CD4-positive, alpha-beta T cell treated with Interleukin-15 for 4 hours (primary cell): ENCODE measurements at places on chromosomes 4 and X.

DNA sequence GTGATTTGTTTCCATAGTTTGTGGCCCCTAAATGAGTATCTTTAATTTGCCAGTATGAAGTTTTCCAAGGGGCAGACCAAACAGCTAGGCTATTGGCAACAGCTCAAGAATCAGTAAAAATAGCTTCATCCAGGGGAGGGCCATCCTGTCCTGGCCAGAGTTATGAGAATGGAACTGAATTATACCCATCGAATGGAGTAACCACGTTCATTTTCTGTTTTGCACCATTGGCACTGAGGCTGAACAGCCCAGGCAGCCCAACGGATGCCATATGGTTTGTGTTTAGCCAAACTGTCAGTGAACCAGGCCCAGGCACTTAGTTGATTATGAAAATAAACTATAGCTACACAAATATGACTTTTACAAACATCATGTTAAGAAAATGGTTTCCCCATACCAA lies 17.7 kb upstream of the ASB5 start:
- DNase-seq = no peak

DNA sequence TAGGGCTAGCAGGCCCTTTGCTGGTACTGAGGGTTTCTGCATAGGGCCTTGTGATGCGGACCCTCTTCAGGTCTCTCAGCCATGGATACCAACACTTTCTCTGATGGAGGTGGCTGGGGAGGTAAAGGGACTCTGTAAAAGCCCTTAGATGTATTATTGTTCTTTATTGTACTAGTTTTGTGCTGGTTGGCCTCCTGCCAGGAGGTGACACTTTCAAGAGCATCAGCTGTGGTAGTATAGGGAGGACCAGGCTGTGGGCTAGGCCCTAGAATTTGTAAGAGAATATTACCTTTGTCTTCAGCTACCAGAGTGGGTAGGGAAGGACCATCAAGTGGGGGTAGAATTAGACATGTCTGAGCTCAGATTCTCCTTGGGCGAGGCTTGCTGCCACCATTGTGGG lies 936.3 kb downstream of the CENPC start:
- DNase-seq = no peak

DNA sequence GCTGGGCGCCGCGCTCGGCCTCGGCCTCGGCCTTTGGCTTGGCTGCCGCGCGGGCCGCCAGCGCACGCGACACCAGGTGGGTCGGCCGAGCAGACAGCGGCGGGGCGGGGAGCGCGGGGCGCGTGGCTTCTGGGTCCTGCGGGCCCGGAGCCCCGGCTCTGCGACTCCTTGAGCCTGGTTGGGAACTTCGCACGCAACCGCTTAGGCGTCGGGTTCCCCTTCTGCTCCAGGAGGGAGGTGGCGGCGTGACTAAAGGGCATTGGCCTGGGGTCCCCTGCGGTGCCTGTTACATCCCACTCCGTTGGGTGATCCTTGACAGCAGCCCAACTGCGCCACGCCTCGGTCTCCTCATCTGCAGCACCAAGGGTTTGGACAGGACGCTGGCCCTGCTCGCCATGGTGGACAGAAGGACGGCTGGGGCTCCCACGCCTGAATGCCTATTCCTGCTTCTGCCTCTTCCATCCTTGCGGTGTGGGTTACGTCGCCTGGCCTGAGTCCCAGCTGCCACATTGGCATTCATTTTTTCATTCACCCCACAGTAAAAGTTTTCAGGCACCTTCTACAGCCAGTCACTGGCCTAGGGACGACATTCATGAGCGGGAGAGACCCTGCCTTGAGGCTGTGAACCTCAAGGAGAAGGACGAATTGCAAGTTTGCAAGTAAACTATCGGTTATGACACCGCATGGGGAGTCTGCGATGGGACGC lies 631 bp downstream of the EVC start:
- DNase-seq = no peak

- DNase-seq = no peak
These were observed 88.8 kb upstream of the HPRT1 start for GRCh38 chrX:134371133-134371532.

- no peak for DNase-seq
These were observed 1495.5 kb downstream of the PCDH18 start for GRCh38 chr4:136036744-136037143.

DNA sequence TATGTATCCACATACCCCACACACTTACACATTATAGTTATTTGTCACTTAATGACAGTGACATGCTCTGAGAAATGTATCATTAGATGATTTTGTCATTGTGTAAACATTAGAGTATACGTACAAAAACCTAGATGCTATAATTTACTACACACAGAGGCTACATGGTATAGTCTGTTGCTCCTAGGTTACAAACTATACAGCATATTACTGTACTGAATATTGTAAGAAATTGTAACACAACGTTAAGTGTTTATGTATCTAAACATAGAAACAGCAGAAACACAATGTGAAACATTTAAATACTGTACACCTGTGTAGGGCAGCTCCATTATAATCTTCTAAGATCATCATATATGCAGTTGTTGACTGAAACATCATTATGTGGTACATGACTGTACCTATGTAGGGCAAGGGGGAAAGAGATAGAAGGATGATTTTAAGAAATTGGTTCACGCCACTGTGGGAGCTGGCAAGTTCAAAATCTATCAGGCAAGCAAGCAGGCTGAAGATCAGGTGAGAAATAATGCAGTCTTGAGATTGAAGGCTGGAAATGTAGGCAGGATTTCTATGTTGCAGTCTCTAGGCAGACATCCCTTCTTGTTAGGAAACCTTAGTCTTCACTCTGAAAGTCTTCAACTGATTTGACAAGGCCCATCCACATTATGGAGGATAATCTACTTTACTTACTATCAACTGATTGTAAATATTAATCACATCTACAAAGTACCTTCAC lies 78.0 kb upstream of the CPEB2 start:
- DNase-seq = no peak

DNA sequence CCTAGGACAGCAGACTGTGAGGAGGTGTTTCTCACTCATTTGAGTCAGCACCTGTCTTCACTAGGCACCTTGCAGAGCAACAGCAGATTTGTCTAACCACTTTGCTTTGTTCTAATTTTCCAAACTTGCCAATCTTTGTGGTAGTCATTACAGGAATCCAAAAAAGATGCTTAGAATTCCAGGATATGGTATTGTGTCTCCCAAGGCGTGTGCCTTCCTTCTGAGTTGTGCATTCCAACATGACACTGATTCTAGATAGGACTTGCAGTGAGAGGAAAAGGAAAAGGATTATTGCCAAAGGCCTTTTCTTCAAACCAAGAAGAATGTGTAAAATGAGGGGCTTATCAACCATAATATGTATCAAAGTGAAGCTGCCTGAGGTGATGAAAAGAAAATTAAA lies 126.2 kb downstream of the MAPK10 start:
- no peak for DNase-seq

DNA sequence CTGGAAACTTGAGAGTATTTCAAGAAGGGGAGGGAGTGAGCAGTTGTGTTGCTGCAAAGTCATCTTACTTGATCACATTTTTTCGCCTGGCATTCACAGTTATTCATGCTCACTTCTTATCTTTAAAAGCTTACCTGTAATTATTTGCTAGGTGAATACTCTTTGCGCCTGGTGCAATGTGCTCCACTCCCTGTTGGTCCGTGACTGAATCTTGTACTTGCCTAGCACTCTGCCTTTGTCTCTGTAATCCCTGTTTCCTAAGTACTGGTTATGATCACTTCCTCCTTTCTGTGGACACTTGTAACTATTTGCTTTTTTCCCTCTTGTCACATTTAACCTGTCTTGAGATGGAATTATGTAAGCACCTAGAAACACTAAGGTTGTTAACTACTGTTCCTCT lies 5.8 kb downstream of the BMP2K start:
- DNase-seq = no peak

- DNase-seq = no peak
These were observed 32.1 kb downstream of the ASB5 start for GRCh38 chr4:176236946-176237345.

GRCh38 chr4:37881811-37882210 lies 9.1 kb upstream of the TBC1D1 start:
- DNase-seq = no peak

DNA sequence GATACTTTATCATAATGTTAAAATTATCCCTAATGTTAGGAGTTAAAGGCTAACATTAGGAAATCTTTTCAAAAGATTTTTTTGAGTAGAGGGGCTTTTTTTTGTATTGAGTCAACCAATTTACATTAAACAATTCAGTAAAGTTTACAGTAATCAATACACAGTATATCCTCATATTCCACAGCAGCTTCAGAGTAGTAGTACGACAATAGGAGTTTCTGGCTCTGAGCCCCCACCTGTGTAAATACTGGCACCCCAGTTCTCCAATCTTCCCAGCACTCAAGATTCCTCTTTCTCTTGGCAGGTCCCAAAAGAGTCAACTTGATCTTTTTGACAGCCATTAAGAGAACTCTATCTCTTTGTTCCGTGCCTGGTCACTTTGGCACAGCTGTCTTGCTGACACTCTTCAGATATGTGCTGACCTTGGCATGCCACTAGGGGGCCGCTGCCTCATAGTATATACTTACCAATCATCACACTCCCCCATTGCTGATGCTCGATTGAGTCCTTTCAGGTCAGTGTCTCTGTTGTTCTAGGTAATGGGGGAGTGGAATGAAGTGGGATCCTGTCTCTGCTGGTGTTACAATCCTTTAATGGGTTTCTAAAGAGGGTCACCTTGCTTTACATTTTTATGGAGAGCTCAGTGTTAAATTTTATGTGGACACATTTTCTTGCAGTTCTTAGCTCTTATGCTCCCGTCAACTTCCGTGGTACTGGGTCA lies 19.5 kb upstream of the CCNI start:
- DNase-seq = peak; percentile 73

- no peak for DNase-seq
These were observed 78.2 kb downstream of the MAOB start for GRCh38 chrX:43804021-43804420.

- no peak for DNase-seq
These were observed 344.6 kb upstream of the CTSO start for GRCh38 chr4:156298230-156298629.

- peak; percentile 33 for DNase-seq
These were observed 108.4 kb downstream of the DOCK11 start for GRCh38 chrX:118603981-118604380.

- DNase-seq = no peak
These were observed 9.3 kb upstream of the ADH1C start for GRCh38 chr4:99361899-99362275.

DNA sequence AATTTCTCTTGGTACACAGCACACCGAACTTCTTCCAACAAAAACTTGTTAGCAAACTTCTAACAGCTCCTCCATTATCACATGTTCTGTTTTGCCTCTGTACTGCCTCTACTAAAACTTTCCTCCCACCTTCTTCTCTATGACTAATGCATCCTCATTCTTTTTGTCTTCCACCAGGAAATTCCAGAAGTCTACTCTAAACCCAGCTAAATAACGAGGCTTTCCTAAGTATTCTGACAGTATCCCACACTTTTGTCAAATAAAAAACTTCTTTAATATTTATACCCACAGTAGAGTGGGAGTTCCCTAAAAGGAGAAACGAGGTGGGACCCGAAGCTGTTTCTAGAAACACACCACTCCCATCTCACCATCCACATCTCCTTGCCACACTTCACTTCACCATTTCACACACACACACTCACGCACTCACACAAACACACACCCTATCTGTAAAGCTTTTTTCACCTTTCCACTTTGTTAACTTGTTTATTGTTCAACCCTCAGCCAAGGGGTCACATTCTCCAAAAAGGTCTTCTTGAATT lies 280.3 kb downstream of the ARAP2 start:
- DNase-seq = no peak

DNA sequence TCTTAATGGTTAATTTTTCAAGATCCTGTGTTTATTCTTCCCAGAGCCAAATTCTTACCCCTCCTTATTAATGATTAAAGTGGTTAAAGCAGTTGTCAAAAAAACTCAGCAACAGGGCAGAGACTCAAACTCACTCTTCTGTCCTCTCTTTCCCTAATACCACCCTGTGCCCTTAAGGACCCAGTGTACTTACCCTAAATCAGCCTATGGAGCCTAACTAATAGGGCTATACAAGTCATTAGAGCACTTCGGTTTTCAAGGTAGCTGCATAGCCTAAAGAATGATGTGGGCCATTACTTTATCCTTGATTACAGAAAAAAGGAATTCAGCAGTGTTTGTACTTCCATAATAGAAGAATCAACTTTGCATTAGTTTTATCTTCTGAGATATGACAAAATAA lies 216.3 kb downstream of the KCTD8 start:
- DNase-seq = no peak

DNA sequence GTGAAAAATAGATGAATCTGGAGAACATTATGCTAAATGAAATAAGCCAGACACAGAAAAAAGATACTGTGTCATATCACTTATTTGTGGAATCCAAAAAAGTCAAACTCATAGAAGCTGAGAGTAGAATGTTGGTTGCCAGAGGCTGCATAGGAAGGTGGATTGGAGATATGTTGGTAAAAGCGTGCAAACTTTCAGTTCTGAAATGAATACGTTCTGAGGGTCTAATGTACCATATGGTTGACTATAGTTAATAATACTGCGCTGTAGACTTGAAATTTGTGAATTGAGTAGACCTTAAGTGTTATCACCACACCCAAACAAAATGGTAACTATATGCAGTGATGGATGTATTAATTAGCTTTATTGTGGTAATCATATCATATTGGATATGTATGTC lies 45.0 kb upstream of the UPRT start:
- DNase-seq = no peak

GRCh38 chr4:186936496-186937375 lies 213.1 kb upstream of the FAT1 start:
- no peak for DNase-seq

DNA sequence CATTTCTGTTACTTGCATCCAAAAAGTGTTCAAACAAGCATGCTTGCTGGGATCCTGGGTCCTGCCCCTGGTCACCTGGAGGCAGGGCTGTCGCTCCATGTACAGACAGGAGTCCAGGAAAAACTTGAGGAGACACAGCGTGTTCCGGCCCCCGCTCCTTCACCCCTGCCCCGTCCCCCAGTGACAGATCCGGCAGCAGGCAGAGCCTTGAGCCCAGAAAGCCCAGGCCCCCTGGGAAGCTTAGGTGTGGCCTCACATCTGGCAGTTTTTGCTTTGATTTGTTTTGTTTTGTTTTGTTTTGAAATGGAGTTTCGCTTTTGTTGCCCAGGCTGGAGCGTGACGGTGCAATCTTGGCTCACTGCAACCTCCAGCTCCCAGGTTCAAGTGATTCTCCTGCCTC lies 67.0 kb downstream of the TRMT44 start:
- no peak for DNase-seq

GRCh38 chr4:654871-655463 lies 19.1 kb downstream of the ATP5ME start:
- DNase-seq = no peak

GRCh38 chr4:38904090-38904666 lies 36.6 kb downstream of the FAM114A1 start:
- DNase-seq = no peak
